H9 (cell line): ENCODE measurements at places on chromosomes 1 and 21. TPM values are rescaled to one million over a fixed set of nuclear protein-coding genes. Genes with fewer than 3 reads are reported as not detected.

DNA sequence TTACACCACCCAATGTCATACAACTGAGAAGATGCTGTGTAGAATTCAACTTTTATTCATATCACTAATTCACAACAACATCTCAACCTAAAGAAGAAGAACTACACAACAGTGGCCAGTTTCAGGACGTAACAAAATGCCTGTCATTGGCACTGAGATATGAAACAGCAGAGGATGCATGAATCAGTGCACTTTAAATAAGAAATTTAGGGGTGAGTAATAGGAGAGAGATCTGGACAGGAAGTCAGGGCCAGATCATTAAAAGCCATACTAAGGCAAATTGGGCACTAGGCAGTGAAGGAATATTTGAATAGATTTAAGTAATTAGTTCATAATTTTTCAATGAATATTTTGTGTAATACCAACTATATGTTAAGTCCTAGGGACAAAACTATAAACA, 510.5 kb downstream of the PLPP3 start:
- H3K4me1 ChIP-seq, result no peaks in the 10 kb centered on the region
- H3K4me3 ChIP-seq, result no peak overlapping the region
- H3K27ac ChIP-seq, result no peak overlapping the region
- H3K27me3 ChIP-seq, result no peaks in the 10 kb centered on the region
- DNase-seq, result no peak

EBNA1BP2 gene
- total RNA-seq, result 84.3 and 84.7 TPM in 2 replicates

MED8 gene
- 19.1 and 23.0 TPM in 2 replicates for total RNA-seq

SLC9C2 gene
- total RNA-seq, result not detected in 2 replicates

- no peaks in the 10 kb centered on the region for H3K27me3 ChIP-seq
- no peak for DNase-seq
- no peak overlapping the region for H3K4me3 ChIP-seq
- H3K4me1 ChIP-seq, result no peaks in the 10 kb centered on the region
- no peak overlapping the region for H3K27ac ChIP-seq
Observed at GRCh38 chr1:75964760-75965408, 32.7 kb upstream of the ASB17 start.

DNA sequence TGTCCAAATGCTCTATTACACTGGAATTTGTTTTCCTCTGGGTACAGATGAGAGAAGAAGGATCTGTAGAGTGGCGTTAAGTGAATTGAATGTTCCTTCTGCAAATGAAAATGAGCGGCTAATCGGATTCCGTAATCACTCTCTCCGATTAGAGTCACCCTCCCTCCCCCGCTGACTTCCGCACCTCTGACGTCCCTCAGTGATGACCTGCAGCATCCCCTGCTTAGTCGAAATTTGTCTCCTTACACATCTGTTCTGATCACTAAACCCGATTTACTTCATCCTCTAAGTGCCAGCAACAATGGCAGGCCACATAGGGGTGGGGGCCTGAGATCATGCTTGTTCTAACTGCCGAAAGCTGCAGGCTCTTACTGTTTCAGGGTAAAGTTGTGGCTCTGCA, 378.7 kb downstream of the SEC16B start:
- no peaks in the 10 kb centered on the region for H3K4me1 ChIP-seq
- no peak overlapping the region for H3K4me3 ChIP-seq
- DNase-seq, result no peak

DNA sequence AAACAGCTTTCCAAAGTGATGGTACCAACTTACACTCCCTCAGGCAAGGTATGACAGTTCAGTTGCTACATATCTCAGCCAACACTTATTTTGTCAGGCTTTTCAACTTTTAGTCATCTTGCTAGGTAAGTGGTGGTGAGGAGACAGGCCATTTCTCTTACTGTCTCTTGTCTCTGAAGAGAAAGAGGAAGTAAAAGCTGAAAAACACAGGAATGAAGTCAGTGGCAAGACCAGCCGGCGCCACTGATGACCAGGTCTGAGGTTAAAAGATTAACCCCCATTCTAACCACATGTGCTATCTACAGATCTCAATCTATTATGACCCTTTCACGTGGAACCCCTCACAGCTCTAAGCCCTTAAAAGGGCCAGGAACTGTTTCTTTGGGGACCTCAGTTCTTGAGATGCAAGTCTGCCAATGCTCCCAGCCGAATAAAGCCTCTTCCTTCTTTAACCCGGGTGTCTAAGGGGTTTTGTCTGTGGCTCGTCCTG, 4.2 kb downstream of the ADCY10 start:
- no peaks in the 10 kb centered on the region for H3K27me3 ChIP-seq
- H3K27ac ChIP-seq, result no peak overlapping the region
- peaks cover 2% of the 10 kb centered on the region; the same call in 1 of the 2 replicates for H3K4me1 ChIP-seq
- no peak for DNase-seq
- peaks cover 25% of the 10 kb centered on the region for H3K36me3 ChIP-seq

GRCh38 chr1:67740543-67740942, 55.5 kb downstream of the GADD45A start:
- no peaks in the 10 kb centered on the region for H3K36me3 ChIP-seq
- H3K4me3 ChIP-seq, result no peak overlapping the region
- no peaks in the 10 kb centered on the region; the same call in none of the 2 replicates for H3K4me1 ChIP-seq

DNA sequence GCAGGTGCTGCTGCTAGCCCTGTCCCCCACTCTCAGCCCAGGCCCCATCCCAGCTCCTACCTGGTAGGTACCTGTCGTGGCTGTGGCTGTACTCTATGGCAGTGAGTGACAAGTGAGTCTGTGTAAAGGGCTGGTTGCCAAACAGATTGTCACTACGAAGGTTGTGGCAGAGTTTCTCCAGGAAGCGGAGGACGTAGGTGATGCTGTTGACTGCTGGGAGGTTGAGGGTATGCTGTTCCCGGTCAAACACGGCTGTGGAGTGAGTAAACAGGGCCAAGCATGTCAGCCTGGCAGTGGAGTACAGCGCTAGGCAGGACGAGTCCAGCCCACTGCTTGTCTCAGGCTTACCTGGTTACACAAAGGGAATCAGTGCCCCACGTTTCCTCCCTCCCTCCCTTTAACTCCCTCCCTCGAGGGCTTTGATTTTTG, 24.8 kb upstream of the SLFNL1 start:
- H3K4me3 ChIP-seq, result no peak overlapping the region
- no peaks in the 10 kb centered on the region; the same call in 2 of the 3 replicates for H3K36me3 ChIP-seq
- no peak for DNase-seq
- H3K27me3 ChIP-seq, result no peaks in the 10 kb centered on the region
- H3K4me1 ChIP-seq, result no peaks in the 10 kb centered on the region

- H3K27me3 ChIP-seq, result no peaks in the 10 kb centered on the region
- H3K36me3 ChIP-seq, result peaks cover 19% of the 10 kb centered on the region
- DNase-seq, result peak; percentile 41
- no peak overlapping the region; the same call in 2 of the 3 replicates for H3K4me3 ChIP-seq
- no peaks in the 10 kb centered on the region for H3K4me1 ChIP-seq
Observed at GRCh38 chr21:27206368-27206982, 239.6 kb upstream of the ADAMTS5 start.

TMEM50A gene
- 94.2 and 95.9 TPM in 2 replicates for total RNA-seq

- H3K27me3 ChIP-seq, result no peaks in the 10 kb centered on the region
- H3K4me1 ChIP-seq, result peaks cover 3% of the 10 kb centered on the region; the same call in 1 of the 2 replicates
- no peak overlapping the region for H3K4me3 ChIP-seq
- H3K36me3 ChIP-seq, result peaks cover 8% of the 10 kb centered on the region
Observed at GRCh38 chr1:93671099-93671621, 10.5 kb downstream of the BCAR3 start.
